ENCODE measurements at places on chromosomes 16 and 17. TPM values are rescaled to one million over a fixed set of nuclear protein-coding genes. Genes with fewer than 3 reads are reported as not detected.

DNA sequence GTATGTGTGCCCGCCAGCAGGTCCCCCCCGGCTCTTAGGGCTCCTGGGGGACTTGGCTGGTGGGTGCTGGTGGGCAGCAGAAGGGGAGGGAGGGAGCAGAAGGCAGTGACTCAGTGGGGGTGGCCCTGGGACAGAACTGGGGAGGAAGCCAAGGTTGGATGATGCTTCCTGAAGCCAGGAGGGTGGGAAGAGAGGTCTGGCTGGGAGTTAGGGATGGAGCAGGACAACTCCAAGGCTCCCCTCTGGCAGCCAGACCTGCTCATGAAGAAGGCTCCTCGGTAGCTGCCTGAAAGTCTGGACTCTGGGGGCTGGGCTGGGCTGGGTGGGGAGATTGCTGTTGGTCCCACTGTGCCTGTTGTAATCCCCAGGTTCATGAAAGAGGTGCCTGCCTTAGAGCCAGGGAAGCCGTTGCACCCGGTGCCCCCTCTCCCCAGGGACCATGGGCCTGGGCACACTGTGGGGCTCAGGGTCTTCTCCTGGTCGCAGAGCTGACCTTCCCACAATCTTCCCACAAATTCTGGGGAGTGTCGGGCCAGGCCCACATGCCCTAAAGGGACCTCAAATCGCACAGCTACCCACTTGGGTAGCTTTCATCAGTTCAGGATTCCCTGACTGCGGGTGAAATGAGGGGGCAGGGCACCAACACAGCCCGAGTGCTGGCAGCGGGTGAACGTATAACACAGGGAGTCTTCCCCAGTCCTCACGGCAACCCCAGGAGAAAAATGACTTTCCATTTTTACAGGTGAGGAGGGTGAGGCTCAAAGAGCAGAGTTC, 1.1 kb upstream of the PLEKHG4 start:
- peaks cover 24% of the 10 kb centered on the region for H3K4me1 ChIP-seq
- no peak overlapping the region for H3K4me3 ChIP-seq
- no peaks in the 10 kb centered on the region for H3K36me3 ChIP-seq
- peak overlapping the region; percentile 85 for H3K27ac ChIP-seq
- DNase-seq: peak; percentile 42

GRCh38 chr16:79067600-79067999, 532.9 kb downstream of the MAF start:
- H3K4me1 ChIP-seq: peaks cover 29% of the 10 kb centered on the region
- no peak for DNase-seq
- H3K27me3 ChIP-seq: no peaks in the 10 kb centered on the region

Gene C16orf96
- 0.12 TPM for total RNA-seq

Gene MEIOB
- total RNA-seq: 0.60 TPM

DNA sequence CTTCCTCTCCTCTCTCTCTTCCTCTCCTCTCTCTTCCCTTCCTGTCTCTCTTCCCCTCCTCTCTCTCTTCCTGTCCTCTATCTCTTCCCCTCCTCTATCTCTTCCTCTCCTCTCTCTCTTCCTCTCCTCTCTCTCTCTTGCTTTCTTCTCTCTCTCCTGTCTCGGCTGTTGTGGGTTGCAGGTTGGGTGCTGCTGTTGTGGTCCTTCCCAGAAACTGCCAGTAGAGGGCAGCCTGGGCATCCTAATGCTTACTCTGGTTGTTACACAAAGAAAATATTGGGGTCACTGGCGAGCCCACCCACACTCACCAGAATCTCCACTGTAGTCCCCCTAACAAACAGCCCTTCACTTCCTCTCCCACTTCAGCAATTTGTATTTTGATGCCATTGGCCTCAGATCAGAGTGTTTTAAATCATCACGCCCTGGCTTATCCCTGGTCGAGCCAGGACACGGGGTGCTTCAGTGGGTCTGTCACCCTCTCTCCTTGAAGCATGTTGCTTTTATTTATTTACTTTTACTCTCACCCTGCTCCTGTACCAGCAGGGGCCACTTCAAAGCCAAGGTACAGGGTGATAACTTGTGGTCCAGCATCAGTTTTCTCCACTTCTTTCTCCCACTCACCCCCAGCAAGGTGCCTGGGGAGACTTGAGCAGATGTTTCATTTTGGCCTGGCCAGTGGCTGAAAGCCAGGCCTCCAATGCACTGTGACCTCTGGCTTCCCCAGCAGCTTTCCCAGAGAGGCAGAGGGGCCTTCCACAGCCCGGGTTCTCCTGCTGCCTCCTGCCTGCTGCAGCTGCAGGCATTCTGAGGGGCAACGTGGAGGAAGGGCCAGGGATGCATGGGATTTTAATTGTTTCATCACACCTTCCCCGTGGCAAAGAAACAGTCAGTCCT, 4.7 kb upstream of the MMP15 start:
- no peaks in the 10 kb centered on the region for H3K36me3 ChIP-seq
- DNase-seq: peak; percentile 68

GRCh38 chr16:13315642-13316427, 414.4 kb downstream of the SHISA9 start:
- H3K4me3 ChIP-seq: no peak overlapping the region
- H3K36me3 ChIP-seq: no peaks in the 10 kb centered on the region
- no peak overlapping the region for H3K27ac ChIP-seq
- no peak for DNase-seq
- H3K4me1 ChIP-seq: no peaks in the 10 kb centered on the region

DNA sequence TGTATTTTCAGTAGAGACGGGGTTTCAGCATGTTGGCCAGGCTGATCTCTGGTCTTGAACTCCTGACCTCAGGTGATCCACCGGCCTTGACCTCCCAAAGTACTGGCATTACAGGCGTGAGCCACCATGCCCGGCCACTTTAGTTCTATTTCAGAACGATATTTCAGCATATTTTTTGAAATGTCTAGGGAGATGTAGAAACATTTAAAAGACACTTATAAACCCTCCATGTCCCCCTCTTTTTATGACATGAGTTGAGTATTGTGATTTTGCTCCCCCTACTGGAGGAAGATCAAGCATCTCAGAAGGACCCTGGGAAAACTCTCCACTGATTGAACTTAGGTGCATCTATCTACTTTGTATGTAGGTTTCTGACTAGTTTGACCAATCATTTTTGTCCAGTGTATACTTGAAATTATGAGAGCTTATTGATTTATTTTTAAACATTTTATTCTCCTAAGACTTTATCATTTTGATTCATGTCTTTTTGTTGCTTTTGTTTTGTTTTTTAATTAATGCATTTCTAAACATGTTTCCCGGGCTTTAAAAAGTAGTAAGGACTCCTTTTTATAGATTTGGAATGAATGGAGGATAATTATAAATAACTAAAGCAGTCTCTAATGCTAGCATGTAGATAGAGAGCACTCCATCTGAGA, 105.1 kb downstream of the CHD9 start:
- no peaks in the 10 kb centered on the region for H3K36me3 ChIP-seq
- peak; percentile 70 for DNase-seq
- H3K27ac ChIP-seq: no peak overlapping the region
- no peak overlapping the region for H3K4me3 ChIP-seq
- H3K27me3 ChIP-seq: no peaks in the 10 kb centered on the region
- H3K4me1 ChIP-seq: no peaks in the 10 kb centered on the region

GRCh38 chr17:40399185-40399584, 18.5 kb downstream of the TOP2A start:
- peak; percentile 75 for DNase-seq
- no peaks in the 10 kb centered on the region for H3K36me3 ChIP-seq
- no peak overlapping the region for H3K4me3 ChIP-seq
- no peaks in the 10 kb centered on the region for H3K4me1 ChIP-seq
- no peak overlapping the region for H3K27ac ChIP-seq

- no peaks in the 10 kb centered on the region for H3K4me1 ChIP-seq
- no peaks in the 10 kb centered on the region for H3K27me3 ChIP-seq
- no peak overlapping the region for H3K4me3 ChIP-seq
- no peak for DNase-seq
Measured at GRCh38 chr17:65324611-65325342, 187.6 kb downstream of the RGS9 start.

DNA sequence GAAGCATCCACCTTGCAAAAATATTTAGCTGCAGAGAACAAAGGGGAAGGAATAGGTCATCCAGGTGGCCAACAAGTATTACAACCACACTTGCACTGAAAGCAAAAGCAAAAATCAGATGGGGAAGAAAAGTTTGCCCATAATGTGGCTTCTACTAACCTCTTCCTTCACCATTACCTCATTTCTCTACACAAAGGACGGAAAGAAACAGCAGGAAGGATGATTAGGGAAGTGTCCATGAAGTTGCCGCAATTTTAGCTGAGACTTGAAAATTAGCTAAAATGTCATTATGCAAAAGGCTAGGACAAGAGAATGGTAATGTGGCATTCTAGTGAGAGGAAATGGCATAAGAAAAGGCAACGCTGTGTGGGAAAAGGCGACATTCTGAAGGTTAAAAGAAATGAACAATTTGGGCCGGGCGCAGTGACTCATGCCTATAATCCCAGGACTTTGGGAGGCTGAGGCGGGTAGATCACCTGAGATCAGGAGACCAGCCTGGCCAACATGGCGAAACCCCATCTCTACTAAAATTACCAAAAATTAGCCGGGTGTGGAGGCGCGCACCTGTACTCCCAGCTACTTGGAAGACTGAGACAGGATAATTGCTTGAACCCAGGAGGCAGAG, 13.7 kb downstream of the KANSL1 start:
- no peak for DNase-seq
- H3K36me3 ChIP-seq: no peaks in the 10 kb centered on the region
- no peaks in the 10 kb centered on the region for H3K27me3 ChIP-seq
- H3K27ac ChIP-seq: no peak overlapping the region

Gene HSD11B2
- 1.6 TPM for total RNA-seq

DNA sequence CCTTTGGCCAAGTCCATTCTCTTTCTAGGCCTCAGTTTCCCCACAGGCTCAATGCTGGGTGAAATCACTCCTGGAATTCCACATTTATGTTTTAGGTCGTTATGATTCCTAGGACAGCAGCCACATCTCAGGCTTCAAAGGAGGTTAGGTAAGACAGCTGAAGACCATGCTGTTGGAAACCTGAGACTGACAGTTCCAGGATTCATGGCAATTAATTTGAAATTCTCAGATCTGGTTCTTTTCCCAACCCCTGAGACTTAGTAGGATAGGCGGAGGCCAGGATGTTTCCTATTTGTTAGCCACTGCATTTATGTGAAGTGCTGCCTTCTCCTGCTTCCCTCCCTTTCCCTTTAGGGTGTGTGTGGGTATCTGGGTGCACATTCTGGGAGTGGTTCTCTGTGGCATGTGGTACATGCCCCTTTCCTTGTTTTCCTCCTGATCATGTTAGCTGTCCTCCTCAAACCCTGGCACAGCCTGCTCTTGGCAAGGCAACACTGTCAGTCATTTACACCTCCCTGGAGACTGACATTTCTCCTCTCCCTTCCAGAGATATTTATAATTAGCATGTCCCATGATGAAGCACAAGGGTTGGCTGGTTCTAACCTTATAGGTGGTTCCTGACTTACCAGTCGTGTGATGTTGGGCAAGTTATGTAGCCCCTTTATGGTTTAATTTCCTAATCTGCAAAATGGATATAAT, 91.4 kb upstream of the SALL1 start:
- H3K4me3 ChIP-seq: no peak overlapping the region
- peaks cover 71% of the 10 kb centered on the region for H3K27me3 ChIP-seq
- no peak overlapping the region for H3K27ac ChIP-seq
- H3K4me1 ChIP-seq: peaks cover 12% of the 10 kb centered on the region
- no peak for DNase-seq

DNA sequence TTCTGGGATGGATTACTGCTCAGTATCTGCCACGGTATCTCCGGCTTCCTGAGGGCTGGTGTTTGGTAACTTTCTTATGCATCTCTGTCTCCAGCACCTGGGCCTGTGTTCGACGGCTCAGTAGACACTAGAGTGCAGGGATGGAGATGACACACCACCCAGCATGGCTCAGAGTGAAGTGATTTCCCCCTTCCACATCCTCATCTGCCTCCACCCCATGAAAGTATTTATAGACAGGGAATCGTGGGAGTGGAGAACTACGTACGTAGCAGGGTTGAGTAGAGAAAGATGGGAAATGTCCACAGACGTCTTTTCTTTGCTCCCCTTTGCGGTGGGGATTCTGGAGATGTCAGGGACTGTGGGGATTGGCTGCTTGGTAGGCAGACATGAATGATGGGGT, 11.8 kb upstream of the SLC25A19 start:
- H3K27me3 ChIP-seq: no peaks in the 10 kb centered on the region
- no peak overlapping the region for H3K4me3 ChIP-seq
- H3K4me1 ChIP-seq: no peaks in the 10 kb centered on the region

DNA sequence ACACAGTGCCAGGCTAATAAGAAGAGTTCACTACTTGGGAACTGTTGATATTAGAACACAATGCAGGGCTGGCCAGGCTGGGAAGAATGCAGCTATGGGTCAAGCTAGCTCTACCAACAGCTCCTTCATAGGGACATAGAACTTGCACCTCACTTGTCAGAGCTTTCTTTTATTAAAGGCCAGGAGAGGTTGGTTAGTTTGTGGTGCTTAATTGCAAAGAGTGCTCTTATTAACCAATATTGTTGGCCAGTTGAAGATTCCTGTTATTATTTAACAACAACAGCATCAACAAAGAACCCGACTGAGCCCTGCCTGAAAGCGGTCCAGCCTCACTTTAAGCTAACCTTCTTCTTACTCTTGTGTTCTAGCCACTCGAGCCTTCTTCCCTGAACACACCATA, 43.4 kb upstream of the ANKFN1 start:
- H3K36me3 ChIP-seq: no peaks in the 10 kb centered on the region
- peaks cover 4% of the 10 kb centered on the region for H3K4me1 ChIP-seq
- no peak overlapping the region for H3K27ac ChIP-seq

DNA sequence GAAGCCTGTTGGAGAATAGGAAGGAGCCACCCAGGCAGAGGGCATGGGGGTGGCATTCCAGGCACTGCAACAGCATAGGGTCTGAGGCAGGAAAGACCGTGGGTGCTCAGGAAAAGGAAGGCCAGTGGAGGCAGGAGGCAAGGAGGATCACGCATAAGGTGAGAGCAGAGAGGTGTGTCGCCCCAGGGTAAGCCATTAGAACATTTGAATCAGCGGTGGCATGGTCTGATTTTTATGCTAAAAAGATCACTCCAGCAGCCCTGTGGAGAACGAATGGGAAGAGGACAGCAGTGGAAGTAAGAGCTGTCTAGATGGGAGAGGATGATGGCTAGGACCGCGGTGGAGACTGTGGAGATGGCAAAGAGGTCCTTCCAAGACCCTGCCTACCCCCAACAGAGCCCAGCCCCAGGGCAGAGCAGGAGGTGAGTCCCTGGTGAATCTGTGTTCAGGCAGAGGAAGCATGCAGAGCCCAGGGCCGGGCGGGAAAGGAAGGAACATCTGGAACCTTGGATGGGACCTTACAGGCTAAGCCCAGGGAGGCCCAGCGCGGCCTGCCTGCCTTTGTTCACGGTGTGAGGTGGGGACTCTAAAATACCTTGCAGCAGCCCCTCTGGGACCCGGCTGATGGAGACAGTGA, 7.8 kb downstream of the LPO start:
- no peak overlapping the region for H3K4me3 ChIP-seq
- DNase-seq: no peak
- H3K27me3 ChIP-seq: peaks cover 44% of the 10 kb centered on the region
- peaks cover 17% of the 10 kb centered on the region for H3K4me1 ChIP-seq
- peak overlapping the region; percentile 1 for H3K27ac ChIP-seq
- H3K36me3 ChIP-seq: no peaks in the 10 kb centered on the region
